GM04504 (cell line): ENCODE measurements at places on chromosomes 7 and 10.

DNA sequence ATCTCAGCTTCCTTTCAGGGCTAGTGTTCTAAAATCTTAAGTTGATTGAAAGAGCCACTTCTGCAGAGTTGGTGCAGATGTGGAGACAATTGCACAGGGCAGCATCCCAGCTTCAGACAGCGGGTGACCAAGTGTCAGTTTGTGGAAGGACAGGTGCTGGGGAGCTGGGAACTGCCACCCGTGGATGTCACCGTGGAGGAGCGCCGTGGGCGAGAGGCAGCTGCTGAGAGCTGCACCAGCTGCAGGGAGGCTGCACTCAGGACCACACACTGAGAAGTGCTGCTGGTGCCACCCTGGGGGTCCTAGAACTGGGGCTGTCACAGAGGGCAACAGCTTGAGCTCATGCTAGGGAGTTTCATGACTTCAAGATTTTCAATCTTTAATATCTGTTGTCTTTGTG, 543.0 kb upstream of the FZD8 start:
- DNase-seq, result no peak

DNA sequence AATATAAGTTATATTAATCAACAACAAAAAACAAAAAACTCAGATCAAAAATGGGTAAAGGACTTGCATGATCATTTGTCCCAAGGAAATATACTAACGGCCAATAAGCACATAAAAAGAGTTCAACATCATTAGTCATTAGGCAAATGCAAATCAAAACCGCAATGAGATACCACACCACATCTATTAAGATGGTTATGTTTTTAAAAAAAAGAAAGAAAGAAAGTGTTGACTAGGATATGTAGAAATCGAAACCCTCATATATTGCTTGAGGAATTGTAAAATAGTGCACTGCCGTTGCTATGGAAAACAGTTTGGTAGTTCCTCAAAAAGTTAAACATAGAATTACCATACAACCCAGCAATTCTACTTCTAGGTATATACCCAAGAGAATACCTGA, 39.4 kb upstream of the CTNNA3 start:
- no peak for DNase-seq

DNA sequence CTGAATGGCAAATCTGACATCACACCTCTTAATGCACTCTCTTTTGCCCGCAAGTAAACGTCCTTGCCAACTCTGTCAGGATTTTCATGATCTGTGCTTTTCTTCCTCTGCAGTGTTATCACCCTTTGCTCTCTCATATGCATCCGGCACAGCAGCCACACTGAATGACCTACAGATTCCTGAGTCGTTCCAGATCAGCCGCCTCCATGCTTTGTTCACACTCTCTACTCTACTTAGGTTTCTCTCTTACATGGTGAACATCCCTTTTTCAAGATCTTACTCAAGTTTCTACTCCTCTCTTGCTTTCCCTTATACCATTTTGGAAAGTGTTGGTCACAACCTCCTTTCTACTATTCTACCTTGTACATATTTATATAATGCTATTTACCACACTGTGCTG, 127.7 kb upstream of the AOAH start:
- no peak for DNase-seq

- no peak for DNase-seq
Observed at GRCh38 chr7:154844499-154844898, 158.4 kb downstream of the PAXIP1 start.

DNA sequence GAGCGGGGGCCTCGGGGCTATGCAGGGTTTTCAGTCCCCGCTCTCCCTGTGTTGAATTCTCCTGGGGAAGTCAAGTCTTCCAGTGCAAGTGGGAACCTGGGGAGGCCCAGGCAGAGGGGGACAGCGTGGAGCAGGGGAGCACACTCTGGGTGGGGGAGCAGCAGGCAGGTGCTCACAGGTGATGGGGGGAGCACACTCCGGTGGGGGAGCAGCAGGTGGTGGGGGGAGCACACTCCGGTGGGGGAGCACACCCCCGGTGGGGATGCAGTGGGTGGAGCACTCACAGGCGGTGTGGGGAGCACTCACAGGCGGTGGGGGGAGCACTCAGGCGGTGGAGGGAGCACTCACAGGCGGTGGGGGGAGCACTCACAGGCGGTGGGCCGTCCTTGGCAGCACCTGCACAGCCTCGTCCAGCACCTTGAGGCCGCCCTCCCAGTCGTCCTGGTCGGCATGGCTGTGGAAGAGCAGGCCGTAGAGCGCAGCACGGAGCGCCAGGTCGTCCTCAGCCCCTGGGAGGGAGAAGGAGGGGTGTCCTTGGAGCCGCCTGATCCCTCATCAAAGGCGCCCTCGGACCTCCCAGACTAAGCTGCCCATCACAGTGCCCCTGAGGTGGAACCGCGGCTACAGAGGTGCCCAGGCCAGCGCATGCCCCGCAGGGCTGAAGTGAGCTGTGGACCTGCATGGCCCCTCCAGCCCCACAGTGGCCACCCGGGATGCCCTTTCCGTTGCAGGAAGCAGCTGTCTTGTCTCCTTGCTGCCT, 56.7 kb downstream of the CFAP46 start:
- no peak for DNase-seq

DNA sequence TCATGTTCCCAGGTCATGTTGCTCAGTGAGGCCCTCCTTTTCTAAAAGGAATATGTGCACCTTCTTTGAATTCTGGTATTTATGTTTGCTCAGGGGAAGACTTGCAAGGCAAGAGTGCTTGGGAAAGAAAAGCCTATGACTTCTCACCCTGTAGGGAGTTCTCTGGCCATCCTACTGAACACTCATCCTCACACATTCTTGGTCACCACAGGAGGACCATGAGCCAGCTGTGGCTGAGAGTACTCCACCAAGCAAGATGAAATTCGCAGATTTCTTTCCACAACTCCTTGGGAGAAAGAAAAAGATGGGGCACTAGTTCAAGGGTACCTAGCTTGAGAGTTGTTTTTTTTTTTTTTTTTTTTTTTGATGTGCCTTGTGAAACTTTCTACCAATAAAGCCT, 179.6 kb downstream of the FZD1 start:
- DNase-seq, result no peak

GRCh38 chr10:47176206-47176902, 123.6 kb upstream of the GDF10 start:
- no peak for DNase-seq

GRCh38 chr10:76287856-76288255, 856.4 kb downstream of the LRMDA start:
- DNase-seq, result no peak

GRCh38 chr10:121655254-121656144, 57.3 kb upstream of the FGFR2 start:
- no peak for DNase-seq

- no peak for DNase-seq
Observed at GRCh38 chr7:26447116-26447515, 155.5 kb downstream of the SNX10 start.

- DNase-seq, result no peak
Observed at GRCh38 chr10:76491216-76491615, 1059.8 kb downstream of the LRMDA start.

DNA sequence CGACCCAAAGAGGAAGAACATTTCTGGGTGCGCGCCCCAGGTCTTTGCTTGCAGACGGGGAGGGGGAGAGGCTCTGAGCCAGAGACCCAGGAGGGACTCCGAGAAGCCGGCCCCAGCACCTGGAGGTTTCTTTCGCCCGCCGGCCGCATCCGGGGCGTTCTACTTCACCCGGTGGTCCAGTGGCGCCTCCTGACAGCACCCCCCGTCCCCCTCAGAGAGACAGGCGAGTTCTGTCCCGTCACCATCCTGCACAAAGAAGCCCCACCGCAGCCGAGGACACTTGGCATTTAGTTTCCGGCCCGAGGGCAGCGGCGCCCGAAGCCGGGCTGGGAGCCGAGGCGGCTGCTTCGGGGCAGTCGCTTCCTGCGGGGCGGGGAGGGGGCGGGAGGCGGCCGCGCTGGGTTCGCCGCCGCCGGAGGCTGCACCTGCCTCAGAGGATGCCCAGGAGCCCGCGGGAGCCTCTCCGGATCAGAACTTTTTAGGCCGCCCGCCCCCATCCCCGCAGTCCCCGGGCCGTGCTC, at the start of gene TMEM178B:
Gene TMEM178B (plus strand): TSS at position 424 of the 521 bp plus-strand sequence.
- DNase-seq, result no peak

DNA sequence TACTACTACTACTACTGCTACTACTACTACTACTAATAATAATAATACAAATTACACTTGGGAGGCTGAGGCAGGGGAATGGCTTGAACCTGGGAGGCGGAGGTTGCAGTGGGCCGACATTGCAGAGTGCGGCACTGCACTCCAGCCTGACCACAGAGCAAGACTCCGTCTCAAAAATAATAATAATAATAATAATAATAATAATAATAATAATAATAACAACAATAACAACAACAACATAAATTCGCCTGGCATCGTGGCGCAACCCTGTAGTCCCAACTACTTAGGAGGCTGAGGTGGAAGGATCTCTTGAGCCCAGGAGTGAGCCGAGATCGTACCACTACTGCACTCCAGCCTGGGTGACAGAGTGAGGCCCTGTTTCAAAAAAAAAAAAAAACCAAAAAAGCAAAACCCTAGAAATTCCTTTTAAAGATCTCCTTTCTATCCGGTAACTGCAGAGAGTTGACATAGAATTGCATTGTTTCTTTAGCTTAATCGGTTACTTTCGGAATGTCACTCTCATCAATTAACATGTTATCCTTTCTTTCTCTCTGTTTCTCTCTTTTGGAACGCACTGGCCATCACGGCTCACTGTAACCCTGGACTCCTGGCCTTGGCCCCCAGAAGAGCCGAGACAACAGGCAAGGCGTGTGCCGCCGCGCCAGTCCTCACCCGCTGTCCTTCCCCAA, 972 bp downstream of the PHYH start:
- DNase-seq, result no peak

DNA sequence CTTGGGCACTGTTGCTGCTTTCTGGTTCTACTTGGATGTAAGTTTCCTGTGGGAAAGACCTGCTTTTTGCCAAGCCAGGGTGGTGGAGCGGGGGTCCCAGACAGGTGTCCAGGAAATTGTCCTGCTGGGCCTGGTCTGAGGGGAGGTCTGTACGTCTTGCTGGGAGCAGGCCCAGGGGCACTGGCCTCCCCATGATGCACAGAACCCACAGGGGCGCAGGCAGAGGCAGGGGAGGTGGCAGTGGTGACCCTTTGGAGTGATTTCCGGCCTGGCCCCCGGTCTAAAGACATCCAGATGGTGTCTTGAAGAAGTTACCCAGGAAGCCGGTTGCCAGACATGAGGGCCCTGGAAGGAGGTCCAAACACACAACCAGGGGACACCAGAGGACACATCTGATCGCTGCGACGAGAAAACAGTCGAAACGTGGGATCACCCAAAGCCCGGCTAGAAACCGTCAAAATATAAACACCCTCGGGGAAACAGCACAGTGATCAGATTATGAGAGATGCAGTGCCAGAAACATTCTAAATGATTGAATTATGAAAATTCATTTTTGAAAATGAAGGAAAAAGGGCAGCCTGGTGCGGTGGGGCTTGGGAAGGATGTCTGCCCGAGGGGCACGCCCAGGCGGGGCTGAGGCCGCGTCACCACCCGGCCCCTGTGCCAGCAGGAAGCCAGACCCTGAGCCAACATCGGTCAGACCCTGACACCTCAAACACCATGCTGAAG, 59.6 kb downstream of the TMEM270 start:
- no peak for DNase-seq

- no peak for DNase-seq
Observed at GRCh38 chr10:98433881-98434732, 12.6 kb downstream of the HPS1 start.

GRCh38 chr10:14001298-14002040, 329.3 kb downstream of the FRMD4A start:
- DNase-seq, result no peak
